ENCODE measurements at places on chromosomes 1 and 21.

- DNase-seq = no peak
Observed at GRCh38 chr1:244062156-244062725, 11.2 kb downstream of the ZBTB18 start.

GRCh38 chr1:15226388-15227255, 20.4 kb upstream of the FHAD1 start:
- no peak for DNase-seq

DNA sequence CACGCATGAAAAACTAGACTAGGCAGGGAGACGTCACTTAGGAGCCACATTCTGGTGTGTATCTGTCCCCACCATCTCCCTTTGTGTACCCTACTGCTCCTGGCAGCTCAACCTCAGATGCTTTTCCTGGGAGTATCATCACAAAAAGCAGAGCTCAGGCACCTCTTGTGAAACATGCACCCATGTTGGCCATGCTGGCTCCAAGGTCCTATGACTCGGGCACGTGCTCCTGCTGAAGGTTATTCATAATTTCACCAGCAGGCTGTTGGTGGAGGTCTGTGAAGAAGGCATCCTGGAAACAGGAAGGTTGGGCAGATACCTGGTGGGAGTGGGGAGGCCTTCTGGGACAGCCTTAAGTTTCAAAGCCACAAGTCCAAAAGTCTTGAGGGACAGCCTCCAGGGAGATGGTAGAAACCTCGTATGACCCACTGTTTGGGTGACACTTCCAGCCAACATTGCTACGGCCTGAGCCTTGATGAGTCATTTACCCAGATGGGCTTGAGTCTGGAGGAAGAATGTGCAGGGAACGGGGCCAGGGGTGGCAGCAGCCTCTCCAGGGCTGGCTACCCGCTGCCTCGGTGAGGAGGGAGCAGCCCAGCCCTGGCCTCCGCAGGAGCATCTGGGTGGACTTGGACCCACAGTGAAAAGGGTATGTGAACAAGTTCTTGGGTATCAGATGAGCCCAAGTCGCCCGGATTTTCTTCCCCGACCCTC, 75.8 kb downstream of the PGBD5 start:
- no peak for DNase-seq

- peak; percentile 52 for DNase-seq
Observed at GRCh38 chr1:29655945-29656850, 419.9 kb downstream of the PTPRU start.

DNA sequence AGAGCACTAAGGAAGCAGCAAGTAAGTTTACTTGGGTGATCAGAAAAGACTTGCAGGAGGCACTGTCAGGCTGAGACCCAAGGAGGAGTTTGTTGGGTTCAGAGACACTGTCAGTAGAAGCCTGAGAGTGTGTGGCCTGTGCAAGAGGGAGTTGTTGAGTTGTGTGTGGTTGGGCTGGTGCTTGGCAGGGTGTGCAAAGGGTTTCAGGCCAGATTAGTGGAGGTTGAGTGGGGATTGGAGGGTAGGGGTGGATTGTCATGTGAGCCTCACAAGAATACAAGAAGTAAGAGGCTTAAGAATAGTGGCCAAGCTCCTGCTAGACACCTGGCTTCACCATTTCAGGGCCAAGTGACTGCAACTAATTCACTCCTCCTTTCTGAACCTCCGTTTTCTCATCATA, 8.9 kb upstream of the KIF21B start:
- DNase-seq = no peak

- no peak for DNase-seq
Observed at GRCh38 chr1:1928231-1929101, 9.4 kb upstream of the TMEM52 start.

DNA sequence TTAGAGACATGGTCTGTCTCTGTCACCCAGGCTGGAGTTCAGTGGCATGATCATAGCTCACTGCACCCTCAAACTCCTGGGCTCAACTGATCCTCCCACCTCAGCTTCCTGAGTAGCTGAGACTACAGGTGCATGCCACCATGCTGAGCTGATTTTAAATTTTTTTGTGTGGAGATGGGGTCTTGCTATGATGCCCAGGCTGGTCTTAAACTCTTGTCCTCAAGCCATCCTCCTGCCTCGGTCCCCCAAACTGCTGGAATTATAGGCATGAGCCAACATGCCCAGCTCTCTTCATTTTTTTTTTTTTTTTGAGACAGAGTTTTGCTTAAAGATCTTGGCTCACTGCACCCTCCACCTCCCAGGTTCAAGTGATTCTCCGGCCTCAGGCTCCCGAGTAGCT, 24.8 kb upstream of the AGPAT3 start:
- DNase-seq = no peak

DNA sequence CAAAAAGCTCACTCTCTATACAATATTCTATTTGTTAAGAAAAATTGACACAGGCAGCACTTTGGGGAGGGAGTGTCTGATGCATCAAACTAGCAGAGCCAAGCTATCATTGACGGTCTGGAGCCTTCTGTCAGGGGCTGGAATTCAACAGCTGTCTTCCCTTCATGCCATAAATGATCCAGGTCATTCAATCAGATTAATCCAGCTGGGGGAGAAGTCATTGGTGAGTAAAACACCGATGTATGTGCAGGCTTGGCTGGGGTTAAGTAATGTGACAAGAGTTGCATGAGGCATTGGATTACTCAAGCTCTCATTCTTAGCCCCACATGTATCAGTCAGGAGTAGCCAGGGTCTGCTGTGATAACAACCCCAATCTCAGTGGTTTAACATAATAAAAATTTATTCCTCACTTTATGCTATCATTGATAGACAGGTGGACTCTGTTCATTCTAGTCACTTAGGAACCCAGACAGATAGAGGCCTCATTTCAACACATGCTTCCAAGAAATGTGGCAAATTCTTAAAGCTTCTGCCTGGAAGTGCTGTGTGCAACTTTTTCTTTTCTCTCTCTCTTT, 118.1 kb upstream of the GADD45A start:
- no peak for DNase-seq

GRCh38 chr1:95368178-95368577, 134.2 kb downstream of the RWDD3 start:
- DNase-seq = no peak

- no peak for DNase-seq
Observed at GRCh38 chr1:34529935-34530859, 224.7 kb upstream of the GJB5 start.

DNA sequence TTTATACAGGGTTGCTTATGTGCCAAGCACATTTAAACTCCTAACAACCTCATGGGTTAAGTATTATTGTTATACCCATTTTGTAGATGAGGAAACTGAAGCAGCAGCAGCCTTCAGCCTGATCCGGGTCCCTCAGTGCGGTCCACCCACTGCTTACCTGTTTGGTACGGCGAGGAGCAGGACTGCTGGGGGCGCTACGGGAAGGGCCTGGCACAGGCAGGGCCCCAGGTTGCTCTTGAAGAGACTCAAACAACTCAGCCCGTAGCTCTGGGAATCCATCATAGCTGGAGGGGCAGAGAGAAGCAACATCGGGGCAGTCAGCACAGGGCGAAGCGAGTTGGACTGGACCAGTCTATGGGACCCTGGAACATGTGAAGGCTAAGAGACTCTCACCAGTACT, 9.2 kb downstream of the DENND4B start:
- DNase-seq = no peak

DNA sequence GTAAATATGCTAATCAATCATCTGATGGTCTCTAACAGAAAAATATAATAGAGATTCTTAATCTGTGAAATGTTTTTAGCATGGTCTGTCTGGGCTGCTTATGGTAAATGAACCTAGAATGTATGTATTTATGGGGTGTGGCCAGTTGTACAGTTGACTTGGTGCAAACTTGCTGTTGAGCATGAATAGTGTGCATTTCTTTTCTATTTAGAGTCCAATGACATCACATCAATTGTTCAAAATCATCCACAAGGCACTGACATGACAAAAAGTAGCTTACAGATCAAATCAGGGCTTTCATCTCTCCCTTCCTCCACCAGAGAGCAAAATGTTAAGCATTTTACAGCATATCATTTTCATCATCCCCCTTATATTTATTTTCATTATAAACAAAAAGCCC, 1010.3 kb downstream of the KCNT2 start:
- DNase-seq = no peak

DNA sequence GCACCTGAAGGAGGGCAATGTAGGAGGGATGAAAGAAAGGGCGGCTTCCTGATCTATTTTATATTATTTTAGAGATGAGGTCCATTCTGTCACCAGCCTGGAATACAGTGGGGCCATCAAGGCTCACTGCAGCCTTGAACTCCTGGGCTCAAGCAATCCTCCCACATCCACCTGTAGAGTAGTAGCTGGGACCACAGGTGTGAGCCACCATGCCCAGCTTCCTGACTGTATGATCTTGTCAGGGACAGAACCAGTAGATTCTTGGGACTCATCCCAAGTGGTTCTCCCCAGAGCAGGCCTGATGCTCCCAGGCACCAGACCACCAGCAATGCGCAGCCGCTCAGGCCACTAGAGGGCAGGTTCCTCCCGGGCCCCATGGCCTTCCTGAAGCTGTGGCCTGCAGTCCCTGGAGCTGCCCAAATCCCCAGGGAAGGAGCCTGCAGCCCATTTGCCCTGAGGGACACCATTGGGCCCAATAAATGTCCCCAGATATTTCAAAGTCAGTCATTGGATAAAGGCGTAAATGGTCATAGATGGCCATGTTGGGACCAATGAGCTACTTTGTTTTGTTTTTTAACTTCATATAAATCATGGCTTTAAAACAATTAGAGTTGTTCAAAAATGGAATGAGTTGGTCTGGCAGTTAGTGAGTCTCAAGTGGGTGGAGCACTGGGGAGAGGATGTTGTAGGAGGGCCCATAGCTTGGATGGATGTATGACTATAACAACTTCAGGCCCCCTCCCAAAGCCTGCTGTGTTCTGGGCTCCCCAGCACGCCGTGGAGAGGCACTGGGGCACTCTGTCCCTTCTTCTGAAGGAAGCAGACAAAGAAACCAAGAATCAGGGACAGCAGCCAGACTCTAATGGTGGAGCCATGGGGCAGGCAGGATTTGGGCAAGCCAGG, 44.7 kb upstream of the GOLT1A start:
- peak; percentile 87 for DNase-seq

GRCh38 chr1:151619489-151620093, 7.7 kb downstream of the SNX27 start:
- DNase-seq = peak; percentile 45

All from mesendoderm (in vitro differentiated cells).